Bronchial epithelial cell (primary cell): ENCODE measurements at places on chromosomes 4 and X. TPM values are rescaled to one million over a fixed set of nuclear protein-coding genes. Genes with fewer than 3 reads are reported as not detected.

DNA sequence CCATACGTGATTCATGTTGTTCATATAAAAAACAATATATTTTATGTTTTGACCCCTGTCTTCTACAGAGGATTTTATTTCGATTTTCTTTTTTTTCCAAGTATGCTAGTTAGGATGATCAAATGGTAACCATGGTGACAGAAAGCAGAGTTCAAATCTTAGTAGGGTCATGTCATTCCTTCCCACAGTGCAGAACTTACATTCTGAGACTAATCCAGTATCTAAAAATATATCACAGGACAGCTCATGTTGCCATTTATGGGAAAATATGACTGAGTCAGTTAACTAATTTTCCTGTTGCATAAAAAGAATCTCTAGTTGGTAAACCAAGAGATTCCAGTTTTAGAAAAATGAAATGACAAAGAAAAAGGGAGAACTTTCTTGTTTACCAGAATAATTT, 209.5 kb downstream of the PARM1 start:
- DNase-seq = no peak

- no peak for DNase-seq
Observed at GRCh38 chr4:71768123-71768522, 15.8 kb downstream of the GC start.

DNA sequence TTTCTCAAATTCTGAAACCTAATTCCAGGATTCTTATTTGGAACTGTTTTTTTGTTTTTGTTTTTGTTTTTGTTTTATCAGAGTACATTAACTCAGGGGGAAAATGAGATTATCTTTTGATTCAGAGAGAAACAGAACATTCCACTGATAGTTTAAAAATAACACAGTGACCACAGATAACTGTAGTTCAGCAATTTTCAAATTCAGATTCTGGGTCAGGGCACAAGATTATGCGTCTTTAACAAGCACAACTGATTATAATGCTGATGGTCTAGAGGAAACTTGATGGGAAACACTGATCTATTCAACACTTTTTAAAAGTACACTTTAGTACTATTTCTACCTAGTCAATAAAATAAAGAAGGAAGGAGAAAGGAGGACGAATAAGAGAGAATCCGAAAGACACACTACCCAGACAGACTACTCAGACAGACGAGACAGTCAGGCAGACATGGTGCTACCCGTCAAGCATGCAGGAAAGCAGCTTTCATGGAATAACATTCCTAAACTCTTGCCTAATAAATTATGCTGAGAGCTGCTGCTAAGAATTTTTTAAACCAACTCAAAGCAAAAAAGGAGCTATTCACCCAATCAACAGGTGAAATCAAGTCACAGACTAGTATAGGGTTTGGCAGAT, 59.0 kb downstream of the APBB2 start:
- DNase-seq = no peak

DNA sequence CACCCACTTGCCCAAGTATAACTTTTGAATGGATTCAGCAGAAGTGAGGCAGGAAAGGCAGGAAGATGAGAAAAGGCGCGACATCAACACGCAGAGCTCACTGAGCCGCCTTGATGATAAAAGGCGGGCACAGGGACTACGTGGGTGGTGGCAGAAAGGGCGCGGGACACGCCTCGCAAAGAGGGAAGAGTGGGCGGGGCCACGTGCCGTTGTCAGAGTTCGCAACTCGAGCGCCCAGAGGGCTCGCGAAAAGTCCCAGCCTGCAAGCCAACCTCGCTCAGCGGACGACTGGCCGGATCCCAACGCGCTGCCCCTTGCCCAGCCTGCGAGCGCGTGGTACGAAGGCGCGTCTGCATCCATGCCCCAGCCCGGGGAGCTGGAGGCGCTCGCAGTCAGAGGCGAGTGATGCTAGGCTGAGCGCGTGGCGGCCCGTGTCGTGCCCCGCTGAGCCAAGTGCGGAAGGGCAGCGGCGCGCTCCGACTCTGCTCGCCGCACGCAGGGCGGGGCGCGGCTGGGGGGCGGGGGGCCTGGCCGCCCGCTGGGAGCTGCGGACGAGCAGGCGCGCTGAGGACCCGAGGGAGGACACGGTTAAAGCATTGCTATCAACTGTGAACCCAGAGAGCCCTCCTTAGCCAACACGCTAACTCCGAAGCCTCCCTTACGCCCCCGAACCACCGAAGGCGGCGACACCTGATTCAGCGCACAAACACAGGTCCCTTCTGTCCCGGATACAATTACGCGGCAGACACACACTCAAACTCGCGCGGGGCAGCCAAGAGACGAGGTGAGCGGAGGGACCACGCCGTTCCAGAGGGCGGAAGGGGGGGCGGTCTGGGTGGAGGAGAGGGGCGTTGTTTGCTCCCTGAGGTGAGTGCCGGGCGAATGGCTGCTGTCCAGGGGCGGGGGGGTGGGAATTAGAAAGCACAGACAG, at the start of gene UGT8:
Gene UGT8, plus strand, starts transcription at position 617 of the 931 bp plus-strand sequence. CDS start 24,074 bp downstream, outside the sequence.
- no peak for DNase-seq

GRCh38 chrX:66731398-66731797, 92.5 kb upstream of the EDA2R start:
- peak; percentile 43 for DNase-seq

- no peak for DNase-seq
Observed at GRCh38 chrX:7072856-7073255, 74.7 kb upstream of the STS start.

GRCh38 chr4:138592796-138593195, 350.6 kb upstream of the SLC7A11 start:
- DNase-seq = no peak

- DNase-seq = no peak
Observed at GRCh38 chrX:119251386-119251785, 15.3 kb downstream of the PGRMC1 start.

DNA sequence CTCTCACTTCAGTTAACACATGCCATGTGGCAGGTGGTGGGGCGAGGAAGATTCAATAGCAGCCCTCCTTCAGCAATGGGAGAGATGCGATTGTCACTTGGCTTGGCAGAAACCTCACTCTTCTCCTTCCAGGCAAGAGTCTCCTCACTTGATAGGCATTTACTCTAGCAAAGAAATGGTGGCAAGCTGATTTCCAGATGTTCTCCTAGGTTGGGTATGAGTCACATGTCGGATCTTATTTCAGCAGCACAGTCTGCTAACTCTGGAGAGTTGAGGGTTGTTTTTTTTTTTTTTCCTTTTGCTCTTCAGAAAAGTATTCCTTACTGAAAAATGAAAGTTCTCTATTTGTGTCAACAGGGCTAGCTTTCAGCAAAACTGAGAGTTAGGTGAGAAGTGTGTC, 119.5 kb upstream of the CHRDL1 start:
- DNase-seq = peak; percentile 54

GRCh38 chr4:44668526-44668925, 9.7 kb upstream of the GUF1 start:
- DNase-seq = peak; percentile 8

GRCh38 chrX:123236859-123237258, 52.8 kb downstream of the GRIA3 start:
- DNase-seq = no peak

DNA sequence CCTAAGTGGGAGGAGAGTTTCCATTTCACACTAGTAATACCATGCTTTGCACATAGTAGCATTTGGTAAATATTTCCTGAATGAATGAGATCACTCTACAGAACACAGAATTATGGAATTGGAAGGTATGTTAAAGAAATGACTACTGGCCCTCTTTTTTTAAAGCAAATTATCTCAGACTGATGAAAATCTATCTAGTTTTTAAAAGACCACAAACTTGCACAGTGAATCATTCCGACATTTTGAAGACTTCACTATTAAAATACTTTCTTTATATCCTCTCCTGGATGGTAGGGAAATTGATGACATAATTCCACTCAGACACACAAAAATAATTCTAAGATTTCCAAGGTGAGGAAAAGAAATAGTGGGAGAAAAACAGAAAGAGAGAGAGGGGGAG, 68.4 kb upstream of the ETNPPL start:
- DNase-seq = no peak

GRCh38 chr4:182325397-182325796, 82.2 kb downstream of the TENM3 start:
- DNase-seq = no peak

GRCh38 chr4:8585721-8586212, 5.6 kb downstream of the GPR78 start:
- no peak for DNase-seq

- DNase-seq = no peak
Observed at GRCh38 chrX:154096140-154097002, 1.1 kb downstream of the MECP2 start.

DNA sequence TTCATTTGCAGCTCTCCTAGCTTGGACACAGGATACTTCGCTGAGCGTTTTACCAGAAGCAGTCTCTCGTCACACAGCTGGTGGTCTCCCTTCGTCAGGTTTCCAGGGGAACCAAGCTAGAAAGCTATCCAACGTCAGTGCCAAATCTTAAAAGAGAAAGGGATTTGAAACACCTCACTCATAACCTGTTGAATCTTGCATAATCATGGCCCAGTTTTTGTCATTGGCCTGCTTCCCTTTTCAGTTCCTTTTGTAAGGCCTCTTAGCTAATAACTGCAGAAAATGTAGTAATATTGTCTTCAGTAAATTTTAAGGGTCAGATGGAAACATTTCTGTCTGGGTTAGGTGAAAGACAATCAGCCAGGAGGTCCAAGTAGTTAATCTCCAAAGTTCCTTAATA, 22.0 kb downstream of the RAB39B start:
- no peak for DNase-seq

DNA sequence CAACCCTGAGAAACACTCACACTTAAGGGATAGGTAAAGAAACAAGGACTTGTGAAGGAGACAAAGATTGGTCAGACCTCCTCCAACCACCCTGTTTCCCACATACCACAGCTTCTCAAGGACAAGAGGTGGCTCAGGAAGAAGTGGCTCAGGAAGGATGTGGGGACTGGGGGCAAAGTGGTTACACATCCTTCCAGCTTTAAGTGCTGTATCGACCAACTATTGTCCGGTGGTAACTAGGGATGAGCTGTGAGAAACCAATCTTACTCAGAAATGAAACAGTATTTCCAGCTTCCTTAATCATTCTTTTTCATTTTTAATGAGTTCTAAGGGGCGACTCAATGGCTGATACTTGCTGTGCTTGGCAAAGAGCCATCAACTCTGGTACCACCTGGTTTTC, 8.5 kb upstream of the LHFPL1 start:
- DNase-seq = no peak

PCDH7 gene
- 12.1 and 16.4 TPM in 2 replicates for total RNA-seq

MTTP gene
- total RNA-seq = under 0.01 and 0.38 TPM in 2 replicates

TAF7L gene
- under 0.01 TPM in 1 of 2 replicates, not detected in the other for total RNA-seq

STPG2 gene
- total RNA-seq = 0.13 TPM in 1 of 2 replicates, not detected in the other

SLC25A5 gene
- 486 and 551 TPM in 2 replicates for total RNA-seq

TIMM17B gene
- 28.2 and 35.2 TPM in 2 replicates for total RNA-seq

ATP1B4 gene
- total RNA-seq = not detected in 2 replicates

FAM184B gene
- not detected in 2 replicates for total RNA-seq

BBS12 gene
- 4.5 and 6.8 TPM in 2 replicates for total RNA-seq
